ENCODE measurements at places on chromosomes 11 and 22.
A peak's percentile ranks its signal among the peaks of the same experiment; 100 is the strongest.

DNA sequence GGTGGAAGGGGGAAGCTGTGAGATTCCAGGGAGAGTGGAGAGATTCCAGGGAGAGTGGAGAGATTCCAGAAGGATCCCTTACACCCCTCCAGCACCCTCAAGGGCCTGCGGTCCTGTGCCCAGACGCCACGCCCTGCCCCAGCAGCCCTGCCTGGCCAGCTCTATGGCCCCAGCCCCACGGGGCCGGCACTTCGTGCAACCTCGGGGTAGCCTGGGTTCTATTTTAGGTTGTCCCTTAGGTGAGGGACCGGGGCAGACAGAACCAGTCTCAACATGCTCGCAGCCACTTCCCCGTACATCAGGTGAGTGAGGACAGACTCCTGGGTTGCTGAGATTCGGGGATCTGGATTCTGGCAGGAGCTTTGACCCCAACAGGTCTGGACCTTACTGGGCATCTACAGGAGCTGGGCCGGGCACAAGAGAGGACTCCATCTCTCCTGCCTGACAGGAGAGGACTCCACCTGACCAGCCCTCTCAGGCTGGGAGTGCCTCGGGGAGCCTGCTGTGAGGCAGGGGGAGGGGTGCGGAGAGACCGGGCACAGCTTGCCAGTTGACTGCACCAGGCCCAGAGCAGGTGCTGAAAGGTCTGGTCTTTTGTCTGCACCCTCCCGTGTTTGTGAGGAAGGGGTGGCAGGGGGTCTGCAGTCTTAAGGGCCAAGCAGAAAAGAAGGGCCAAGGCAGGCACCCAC is 8.5 kb upstream of the ADORA2A start:
- DNase-seq = no peak

DNA sequence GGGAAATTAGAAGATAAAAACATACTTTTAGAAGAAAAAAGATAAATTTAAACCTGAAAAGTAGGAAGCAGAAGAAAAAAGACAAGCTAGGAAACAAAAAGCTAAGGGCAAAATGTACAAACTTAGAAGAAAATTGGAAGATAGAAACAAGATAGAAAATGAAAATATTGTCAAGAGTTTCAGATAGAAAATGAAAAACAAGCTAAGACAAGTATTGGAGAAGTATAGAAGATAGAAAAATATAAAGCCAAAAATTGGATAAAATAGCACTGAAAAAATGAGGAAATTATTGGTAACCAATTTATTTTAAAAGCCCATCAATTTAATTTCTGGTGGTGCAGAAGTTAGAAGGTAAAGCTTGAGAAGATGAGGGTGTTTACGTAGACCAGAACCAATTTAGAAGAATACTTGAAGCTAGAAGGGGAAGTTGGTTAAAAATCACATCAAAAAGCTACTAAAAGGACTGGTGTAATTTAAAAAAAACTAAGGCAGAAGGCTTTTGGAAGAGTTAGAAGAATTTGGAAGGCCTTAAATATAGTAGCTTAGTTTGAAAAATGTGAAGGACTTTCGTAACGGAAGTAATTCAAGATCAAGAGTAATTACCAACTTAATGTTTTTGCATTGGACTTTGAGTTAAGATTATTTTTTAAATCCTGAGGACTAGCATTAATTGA is 1.0 kb downstream of the MALAT1 start:
- DNase-seq = no peak

DNA sequence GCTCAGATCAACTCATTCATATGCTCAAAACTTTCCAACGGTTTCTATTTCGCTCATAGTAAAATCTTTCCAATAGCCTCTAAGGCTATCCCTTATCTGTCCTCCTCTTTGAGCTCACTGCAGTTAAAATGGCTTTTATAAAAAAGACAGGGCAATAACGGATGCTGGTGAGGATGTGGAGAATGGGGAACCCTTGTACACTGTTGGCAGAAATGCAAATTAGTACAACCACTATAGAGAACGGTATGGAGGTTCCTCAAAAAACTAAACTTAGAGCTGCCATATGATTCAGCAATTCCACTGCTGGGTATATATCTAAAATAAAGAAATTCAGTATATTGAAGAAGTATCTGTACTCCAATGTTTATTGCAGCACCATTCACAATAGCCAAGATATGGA is 345.6 kb downstream of the DLG2 start:
- no peak for DNase-seq

DNA sequence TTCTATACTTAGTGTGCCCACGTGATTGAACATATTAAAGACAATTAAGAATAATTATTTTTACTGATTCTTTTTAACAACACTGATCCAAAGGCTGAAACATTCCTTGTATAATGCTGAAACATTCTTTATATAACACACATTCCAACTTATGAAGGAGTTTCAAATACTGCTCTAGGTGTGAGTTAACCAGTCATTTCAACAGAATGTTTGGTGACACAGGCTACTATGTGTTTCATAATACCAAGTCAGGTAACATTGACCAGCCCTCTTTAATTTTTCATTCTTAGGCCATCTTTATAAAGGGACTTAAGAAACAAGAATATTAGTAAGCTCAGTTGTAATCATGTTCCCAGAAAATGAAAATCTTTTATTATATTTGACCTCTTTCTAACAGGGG is 136.6 kb downstream of the ELP4 start:
- no peak for DNase-seq

DNA sequence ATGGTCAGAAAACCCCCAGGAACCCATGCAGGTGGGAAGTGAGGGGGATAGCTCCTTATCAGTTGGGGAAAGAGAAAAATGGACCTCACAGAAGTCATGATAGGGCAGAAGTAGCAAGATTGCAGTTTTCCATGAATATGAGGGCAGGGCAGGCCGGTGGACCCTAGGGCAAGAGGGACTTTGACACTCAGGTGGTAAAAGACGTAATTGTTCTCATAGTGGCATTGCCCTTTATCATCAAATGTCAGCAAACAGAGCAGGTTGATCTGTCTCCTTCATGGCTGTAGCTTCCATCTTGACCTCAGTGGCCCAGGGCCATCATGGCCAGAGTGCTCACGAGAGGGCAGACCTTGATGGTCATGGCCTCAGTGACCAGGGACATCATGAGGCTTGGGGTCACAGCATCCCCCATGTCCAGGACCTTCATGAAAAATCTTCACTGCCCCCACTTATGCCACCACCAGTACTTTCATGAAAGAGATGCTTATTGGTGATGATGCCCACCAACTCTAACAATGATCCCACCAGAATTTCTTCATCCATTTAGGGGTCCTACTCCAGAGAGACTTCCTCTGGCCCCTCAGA is 127.1 kb downstream of the SNX19 start:
- DNase-seq = no peak

GRCh38 chr11:15212876-15213275 is 98.2 kb downstream of the INSC start:
- no peak for DNase-seq

- no peak for DNase-seq
Measured at GRCh38 chr11:61526956-61527731, 18.6 kb downstream of the LRRC10B start.

- DNase-seq = peak; percentile 81
Measured at GRCh38 chr11:32792948-32793475, 1.4 kb downstream of the CCDC73 start.

DNA sequence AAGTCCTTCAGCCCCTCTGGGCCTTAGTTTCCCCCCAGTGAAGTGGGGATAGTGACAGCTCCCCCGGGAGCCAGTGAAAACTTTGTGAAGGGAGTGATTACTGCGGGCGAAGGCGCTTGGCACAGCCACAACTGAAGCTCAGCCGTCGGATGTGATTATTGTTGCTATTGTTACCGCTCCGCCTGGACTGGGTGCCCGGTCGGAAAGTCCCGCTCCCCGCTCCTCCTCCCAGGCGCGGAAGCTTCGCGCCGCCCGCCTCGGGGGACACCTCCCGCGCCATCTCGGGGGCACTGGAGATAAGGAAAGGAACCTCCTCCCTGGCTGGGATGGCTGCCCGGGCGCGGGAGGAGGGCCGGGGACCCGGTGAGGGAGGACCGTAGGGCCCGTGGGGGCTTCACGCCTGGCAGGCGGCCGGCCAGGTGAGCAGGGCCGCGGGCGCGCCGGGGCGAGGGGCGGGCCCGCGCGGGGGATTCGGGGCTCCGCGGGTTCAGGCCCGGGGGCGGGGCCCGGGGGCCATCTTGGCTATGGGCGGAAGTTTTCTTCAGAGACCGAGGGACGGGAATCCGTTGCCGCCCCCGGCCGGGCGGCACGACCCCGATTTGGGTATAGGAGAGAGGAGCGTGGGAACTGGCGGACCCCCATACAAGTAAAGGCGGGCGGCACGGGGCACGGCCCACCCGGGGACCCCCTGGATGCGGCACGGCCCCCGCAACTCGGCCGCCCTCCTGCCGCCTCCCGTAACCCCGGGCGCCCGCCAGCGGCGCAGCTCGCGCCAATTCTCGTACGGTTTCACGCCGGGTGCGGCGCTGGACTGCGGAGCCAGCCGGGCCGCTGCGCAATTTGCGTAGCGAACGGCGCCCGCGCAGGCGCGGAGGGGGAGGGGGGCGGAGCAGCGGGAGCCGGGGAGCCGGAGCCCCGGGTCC is at the start of gene GPR137:
Gene GPR137, plus strand, starts transcription at position 887 of the 923 bp plus-strand sequence. CDS start 677 bp downstream, outside the sequence.
- DNase-seq = peak; percentile 92

DNA sequence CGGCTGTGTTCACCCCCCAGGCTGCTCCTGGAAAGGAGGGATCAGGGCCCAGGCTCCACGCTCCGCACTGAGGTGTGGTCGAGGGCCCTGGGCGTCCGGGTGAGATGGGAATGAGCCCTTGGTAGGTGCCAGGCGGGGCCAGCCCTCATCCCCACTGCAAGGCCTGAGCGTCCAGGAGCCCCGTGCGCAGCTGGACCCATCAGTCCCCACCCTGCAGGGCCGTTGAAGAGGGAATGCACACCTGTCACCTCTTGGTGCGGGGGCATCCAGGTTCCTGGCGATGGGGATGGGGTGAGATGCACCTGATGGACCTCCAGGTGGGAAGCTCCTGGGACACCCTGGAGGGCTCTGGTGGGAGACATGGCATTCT is 72.2 kb downstream of the KCNQ1 start:
- peak; percentile 0 for DNase-seq

DNA sequence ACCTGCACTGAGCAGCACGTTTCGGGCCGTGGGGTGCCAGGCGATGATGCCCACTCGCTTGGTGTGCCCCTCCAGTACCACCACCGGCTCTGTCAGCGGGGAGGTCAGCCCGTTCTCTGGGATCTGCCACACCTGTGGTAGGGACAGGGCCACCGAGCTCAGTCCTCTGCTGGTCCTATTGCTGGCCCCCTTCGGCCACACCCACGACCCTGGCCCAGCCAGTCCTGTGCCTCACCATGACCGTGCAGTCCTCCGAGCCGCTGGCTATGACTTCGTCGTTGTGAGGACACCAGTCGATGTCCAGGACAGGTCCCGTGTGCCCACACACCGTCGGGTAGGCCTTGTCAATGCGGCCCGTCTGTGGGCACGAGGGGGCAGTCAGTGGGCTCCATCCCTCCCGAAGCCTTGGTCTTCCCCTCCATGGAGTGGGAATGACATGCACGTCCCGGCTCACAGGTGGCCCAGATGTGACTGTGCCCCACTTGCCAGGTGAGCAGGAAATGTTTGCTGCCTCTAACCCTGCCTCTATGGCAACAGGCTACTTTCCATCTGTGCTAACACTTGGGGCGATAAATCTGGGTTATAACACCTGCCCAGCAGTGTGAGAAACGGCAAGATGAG is 1.4 kb downstream of the CORO1B start:
- no peak for DNase-seq

- no peak for DNase-seq
Measured at GRCh38 chr11:42296910-42297309, 837.5 kb upstream of the LRRC4C start.

DNA sequence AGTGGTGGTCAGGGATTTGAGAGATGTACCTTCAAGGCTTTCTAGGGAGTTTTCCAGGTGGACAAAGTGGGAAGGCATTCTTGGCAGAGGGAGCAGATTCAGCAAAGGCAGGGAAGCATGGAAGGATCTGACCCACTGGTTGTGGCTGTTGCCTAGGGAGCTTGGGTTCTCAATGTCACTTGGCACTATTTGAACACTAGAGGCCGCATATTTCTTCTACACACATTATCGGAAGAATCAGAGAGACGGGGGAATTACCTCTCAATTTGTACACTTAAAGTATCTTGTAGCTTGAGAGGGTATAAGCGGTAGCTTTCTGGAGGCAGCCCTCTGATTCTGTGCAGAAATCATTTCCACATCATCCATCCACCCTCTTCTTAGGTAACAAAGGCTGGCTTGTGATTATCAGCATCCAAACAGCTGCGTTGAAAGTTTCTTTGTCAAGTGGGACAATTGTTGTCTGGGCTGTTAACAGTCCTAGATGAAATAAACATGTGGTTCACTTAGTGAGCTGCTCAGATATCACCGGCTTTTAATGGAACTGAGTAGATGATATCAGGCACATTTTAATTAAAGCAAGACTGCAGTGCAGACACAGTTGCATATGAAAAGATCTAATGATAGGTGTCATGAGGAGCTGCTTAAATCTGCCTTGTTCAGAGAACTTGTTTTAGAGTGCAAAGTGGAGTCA is 2.6 kb downstream of the NELL1 start:
- DNase-seq = no peak

- no peak for DNase-seq
Measured at GRCh38 chr11:11346303-11346702, 6.7 kb downstream of the CSNK2A3 start.

- DNase-seq = peak; percentile 57
Measured at GRCh38 chr11:6604081-6604626, 580 bp downstream of the ILK start.

DNA sequence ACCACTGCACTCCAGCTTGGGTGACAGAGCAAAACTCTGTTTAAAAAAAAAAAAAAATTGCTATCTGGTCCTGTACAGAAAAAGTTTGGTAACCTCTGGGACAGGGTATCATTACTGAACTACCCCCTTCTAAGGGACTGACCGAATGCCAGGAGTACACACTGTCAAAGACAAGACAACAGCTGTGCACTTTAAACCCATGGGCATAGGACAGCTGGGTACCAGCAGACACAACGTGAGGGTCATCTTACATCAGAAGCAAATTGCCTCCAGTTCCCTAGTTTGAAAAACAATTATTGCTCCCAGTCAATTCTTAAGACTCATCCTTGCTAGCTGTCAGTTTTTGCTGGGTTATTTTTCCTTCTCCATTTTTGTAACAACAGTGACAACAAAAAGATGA is 17.8 kb downstream of the CD59 start:
- no peak for DNase-seq

DNA sequence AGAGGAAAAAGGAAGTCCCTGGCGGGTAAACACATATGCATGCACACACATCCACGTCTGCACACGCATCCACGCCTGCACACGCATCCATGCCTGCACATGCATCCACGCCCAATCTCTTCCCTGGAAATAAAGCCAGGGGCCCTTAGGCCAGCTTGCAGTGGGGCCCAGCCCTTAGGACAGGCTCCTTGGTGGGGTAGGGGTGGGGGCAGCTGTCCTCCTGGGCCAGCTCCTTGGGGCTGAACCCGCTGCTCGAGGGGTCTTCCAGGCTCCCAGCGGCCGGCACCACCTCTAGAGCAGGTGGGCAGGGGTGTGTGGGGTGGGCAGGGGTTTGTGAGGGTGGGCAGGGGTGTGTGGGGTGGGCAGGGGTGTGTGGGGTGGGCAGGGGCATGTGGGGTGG is 1.9 kb downstream of the C11orf21 start:
- peak; percentile 1 for DNase-seq

Measured in activated CD4-positive, alpha-beta T cell treated with anti-CD3 and anti-CD28 coated beads for 48 hours (primary cell).